Lower leg skin (tissue), 4 donors: ENCODE measurements at places on chromosomes 12 and 14. TPM values are rescaled to one million over a fixed set of nuclear protein-coding genes. Genes with fewer than 3 reads are reported as not detected.

TMCC3 gene
- 13.8 TPM for total RNA-seq

SMIM41 gene
- total RNA-seq: not detected

KITLG gene
- 5.5 TPM for total RNA-seq

TNFAIP2 gene
- total RNA-seq: 16.1 TPM

TSPAN19 gene
- not detected for total RNA-seq

IFNG-AS1 gene
- 0.58 TPM for total RNA-seq

SSTR1 gene
- 0.63 TPM for total RNA-seq

ABHD12B gene
- 77.3 TPM for total RNA-seq
